ENCODE measurements at places on chromosomes 2 and 18.

DNA sequence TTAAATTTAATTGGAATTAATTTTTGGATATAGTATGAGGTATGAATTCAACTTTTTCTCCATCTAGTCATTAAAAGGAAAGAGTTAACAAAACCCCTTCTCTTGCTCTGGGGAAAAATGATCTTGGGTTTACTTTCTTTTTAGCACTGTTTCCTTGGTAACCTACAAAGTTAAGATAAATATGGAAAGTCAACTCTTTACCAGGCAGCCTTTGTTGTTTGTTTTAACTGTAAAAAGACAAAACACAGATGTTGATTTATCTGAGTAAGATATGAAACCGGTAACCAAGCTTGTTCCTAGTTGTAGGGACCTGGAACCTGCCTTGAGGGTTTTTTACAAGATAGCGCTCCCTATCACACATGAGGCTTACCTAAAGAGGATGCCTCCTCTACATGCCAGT, 10.1 kb upstream of the SANBR start:
- DNase-seq = no peak

- no peak for DNase-seq
These were observed 13.4 kb downstream of the CAPG start for GRCh38 chr2:85396531-85397470.

DNA sequence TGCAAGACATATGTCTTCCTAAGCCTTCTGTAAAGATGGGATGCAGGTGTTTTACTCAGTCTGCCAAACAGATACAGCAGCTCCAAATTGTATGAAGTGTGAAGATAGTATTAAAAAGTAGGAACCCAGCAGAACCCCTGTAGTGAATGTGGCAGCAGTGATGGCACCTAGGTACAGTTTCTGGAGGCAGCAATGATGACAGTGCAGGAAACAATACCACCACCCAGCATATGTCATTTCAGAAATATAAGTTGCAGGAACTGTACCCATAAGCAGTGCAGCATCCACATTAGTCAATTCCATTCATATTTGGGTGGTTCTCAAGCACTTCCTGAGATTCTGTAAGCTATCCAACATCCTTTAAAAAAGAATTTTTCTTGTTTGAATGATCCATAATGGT, 46.7 kb upstream of the ATP5MC3 start:
- no peak for DNase-seq

- no peak for DNase-seq
These were observed 35.1 kb downstream of the THAP4 start for GRCh38 chr2:241601841-241602240.

- no peak for DNase-seq
These were observed 222.9 kb downstream of the NDUFA10 start for GRCh38 chr2:239802185-239802649.

DNA sequence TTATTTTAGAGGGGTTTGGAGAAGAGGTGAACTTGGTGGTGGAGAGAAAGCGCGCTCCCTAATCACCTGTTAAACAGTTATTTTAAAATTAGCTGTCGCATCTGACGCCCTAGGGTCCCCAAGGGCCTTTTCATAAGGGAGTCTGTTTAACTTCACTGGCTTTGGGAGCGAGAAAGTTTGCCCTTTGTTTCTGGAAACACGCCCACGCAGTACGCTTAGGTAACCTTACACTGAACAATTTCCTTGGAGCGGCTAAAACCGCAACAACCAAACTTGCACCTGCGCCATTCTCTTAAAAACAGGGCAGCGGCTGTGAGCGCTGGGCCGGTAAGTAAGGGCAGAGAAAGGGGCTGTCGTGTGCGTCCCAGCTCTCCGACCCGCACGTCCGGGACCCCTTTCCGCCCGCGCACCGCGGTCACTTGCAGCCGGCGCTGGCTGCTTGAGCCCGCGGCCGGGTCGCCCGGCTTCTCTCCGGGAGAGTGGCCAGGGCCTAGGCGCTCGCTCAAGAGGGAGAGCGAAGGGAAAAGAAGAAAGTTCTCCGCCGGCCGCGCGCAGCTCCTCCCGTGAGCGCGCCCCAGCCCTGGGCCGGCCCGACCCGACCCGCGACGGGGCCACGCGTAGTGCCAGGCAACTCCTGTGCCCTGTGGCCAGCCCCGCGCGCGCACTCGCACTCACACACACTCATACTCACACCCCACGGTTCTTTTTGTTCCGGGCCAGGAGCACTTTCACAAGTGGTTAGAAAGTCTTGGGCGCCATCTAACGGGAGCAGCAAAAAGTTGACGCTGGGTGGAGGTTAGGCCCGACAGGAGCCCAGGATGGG, 19.2 kb downstream of the POU3F3 start:
- DNase-seq = peak; percentile 44
